ENCODE measurements at places on chromosomes 3 and 15.

GRCh38 chr3:39935261-39935660 lies 125.9 kb downstream of the MYRIP start:
- DNase-seq = no peak

- DNase-seq = no peak
Observed at GRCh38 chr3:129367821-129368220, 60.6 kb downstream of the EFCAB12 start.

GRCh38 chr3:179681492-179682263 lies 28.8 kb downstream of the USP13 start:
- DNase-seq = no peak

- DNase-seq = no peak
Observed at GRCh38 chr15:53323191-53323590, 436.3 kb downstream of the WDR72 start.

GRCh38 chr3:7203969-7204847 lies 343.3 kb downstream of the GRM7 start:
- DNase-seq = no peak

DNA sequence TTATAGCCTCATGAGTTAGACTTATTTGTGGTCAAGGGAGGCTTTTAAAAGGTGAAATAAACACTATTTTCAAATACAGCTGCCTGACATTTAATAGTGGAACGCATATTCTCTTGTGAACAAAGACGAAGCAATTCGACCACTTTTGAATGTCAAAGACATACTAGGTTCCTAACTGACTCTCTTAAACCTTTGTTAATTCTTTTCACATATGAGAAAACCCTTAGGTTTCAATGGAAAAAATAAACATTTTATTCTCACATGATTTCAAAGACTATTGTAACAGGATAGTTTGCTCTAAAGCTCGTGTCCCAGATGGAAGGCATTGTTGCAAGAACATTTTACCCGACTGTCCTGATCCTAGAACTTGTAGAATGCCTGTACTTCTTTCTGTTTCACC lies 74.8 kb upstream of the BOC start:
- no peak for DNase-seq

DNA sequence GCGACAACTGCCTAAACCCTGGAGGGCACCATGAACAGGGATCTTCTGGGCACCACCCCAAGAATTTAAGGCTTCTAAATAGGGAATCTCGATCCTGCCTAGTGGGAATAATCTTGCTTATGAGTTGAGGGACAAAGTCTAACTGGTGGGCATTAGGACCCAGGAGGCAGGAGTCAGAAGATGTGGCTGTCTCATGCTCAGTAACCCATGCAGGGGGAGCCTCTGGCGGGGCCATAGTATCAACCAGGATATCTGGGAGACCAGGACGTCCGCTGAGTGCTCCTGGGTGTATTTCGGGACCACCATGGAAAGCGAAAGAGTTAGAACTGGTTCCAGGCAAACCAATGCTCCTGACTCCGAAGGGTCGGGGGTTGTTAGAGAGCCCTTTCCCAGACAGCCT lies 356.1 kb downstream of the OTOL1 start:
- no peak for DNase-seq
